ENCODE measurements at places on chromosomes 13 and 19.
A peak's percentile ranks its signal among the peaks of the same experiment; 100 is the strongest.

DNA sequence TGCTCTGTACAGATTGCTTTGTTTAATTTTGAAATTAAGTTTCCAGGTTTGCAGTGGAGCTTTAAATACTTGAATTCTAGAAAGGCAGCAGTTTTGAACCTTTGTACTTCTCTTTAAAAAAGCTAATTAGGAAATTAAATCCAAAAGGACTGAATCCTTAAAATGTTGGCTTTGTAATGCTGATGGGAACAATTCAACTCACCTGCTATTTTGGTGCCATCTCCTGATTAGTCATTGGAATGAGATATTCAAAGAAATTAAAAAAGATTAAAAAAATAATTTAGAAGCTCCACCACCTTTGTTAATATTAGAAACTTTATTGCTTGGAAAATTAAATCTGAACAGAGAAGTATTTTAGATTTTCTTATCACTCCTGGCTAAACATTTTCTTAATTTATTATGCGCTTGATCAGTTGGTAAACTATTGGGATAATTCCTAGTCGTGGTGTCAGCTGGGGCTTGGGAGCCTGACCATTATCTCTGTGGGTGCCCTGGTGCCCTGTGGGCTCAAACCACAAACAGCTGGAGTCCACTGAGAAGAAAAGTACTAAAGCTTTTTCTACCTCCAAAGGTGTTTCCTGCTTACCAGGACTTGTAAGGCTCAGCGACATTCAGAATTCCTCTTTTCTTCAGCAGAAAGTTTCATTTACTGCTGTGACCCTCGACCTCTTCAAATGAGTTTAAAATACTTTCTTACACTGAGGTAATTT is 540.4 kb downstream of the DIAPH3 start:
- no peak for DNase-seq

DNA sequence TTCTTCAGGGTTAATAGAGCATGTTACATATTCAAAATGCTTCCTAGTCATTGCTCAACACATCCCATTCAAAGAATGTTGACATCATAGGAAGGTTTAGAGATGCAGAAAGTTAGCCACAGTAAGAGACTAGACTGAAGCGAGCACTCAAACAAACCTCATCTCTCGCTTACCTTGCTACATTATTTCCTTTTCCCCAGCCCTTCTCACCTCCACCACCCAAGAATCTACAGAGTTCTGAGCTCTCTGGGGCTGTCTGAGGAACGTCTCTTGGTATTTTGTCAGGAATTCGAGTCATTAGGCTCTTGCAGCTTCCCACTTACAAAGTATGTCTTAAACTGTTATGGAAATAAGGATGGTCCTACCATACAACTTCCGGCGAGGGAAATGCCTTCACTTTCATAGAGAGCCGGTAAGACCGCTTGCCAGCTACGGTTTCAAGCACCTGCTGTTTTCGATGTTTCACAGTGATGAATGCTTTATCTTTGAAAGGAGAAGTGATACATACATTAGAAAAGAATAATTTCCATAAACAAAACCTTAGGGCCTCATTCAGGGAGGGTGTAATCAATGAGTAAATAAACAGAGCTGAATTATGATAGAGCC is 65.1 kb downstream of the FLT1 start:
- peak; percentile 56 for DNase-seq

DNA sequence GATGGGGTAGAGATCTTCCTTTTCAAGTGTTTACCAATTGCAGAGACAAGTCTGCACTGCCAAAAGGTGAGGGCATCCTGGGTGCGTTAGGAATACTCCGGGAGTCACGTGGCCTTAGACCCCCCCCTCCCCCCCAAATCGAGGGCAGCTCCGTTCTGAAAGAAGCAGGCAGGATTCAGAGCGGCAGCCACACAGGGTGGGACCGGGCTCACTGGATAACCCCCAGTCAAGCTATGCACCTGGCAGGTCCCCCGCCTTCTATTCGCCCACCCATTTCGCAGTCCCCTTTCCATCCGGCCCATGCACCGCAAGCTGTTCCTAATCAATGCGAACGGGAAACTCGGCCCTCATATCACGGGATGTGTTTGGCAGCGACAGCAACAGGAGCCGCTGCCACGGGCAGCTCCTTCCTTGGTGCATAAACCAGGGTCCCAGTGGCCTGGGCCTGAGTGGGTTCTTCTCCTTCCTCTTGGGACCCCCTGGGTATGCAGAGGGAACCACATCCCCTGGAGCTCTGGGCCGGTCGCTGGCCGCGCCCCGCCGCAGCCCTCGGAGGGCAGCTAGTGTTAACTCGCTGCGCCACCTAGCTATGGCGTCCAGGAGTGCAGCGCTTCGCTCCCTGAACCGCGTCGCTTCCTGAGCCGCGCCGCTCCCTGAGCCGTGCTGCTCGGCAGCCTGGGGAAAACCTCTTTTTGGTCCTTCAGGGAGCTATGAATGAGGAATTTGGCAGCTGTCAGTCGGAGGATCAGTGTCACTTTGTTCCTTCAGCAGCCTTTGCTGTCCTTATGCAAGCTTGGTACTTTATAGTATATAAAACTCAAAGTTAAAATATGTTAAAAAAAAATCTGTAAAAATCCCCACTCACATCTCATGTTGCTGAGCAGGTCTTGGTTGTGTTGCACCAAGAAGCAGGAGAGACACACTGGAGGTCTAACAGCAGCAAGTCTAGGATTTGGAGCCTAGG is 41.4 kb downstream of the LYL1 start:
- DNase-seq, result peak; percentile 76

GRCh38 chr13:110405597-110406450 is 98.7 kb downstream of the COL4A2 start:
- DNase-seq, result peak; percentile 95

- DNase-seq, result peak; percentile 17
These were observed 494.8 kb upstream of the SLITRK1 start for GRCh38 chr13:84377106-84377505.

DNA sequence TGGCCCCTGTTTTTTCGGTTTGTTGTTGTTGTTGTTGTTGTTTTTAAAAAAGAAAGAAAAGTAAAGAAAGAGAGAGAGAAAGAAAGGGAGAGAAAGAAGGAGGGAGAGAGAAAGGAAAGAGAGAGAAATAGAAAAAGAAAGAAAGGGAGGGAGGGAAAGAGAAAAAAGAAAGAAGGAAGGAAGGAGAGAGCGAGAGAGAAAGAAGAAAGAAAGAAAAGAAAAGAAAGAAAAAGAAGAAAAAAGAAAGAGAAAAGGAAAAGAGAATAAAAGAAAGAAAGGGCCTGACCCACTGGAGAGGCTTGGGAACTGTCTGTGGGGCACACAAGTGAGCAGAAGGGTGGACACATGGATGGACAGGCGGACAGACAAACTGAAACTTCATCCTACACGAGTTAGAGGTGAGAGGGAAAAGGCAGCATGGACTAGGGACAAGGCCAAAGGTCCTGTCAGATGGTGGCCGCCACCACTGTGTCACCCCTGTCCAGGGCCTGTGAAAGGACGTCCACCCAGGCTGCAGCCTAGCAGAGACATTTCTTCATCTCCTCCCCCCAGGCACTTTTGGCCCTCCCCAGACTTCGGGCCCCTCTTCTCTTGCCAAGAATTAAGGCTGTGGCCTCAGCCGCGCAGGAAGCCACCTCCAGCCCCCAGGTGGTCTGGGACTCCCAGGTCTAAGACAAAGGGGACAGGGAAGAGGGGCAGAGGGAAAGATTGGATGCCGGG is 9.1 kb upstream of the BCAM start:
- no peak for DNase-seq

DNA sequence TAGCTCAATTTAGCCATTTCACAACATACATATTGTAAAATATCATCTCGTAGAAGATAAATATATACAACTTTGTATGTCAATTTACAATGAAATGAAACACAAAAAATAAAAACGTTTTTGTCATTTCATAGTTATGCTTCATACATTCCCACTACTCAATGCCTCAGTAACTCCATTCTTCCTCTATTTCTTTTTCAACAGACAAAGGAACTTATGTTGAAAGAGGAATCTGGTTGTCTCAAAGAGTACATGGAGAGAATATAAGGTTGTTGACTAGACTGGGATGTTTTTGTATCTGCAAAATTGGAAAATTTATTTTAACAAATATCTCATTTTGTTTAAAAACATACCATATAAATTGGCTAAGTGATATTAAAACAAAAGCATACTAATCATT is 12.8 kb downstream of the KCTD12 start:
- no peak for DNase-seq

- DNase-seq, result no peak
These were observed 661.0 kb upstream of the SPRY2 start for GRCh38 chr13:81001828-81002385.

- DNase-seq, result no peak
These were observed 43.1 kb downstream of the NFIC start for GRCh38 chr19:3409346-3410064.

- DNase-seq, result no peak
These were observed 49.5 kb downstream of the CRYL1 start for GRCh38 chr13:20475927-20476691.

DNA sequence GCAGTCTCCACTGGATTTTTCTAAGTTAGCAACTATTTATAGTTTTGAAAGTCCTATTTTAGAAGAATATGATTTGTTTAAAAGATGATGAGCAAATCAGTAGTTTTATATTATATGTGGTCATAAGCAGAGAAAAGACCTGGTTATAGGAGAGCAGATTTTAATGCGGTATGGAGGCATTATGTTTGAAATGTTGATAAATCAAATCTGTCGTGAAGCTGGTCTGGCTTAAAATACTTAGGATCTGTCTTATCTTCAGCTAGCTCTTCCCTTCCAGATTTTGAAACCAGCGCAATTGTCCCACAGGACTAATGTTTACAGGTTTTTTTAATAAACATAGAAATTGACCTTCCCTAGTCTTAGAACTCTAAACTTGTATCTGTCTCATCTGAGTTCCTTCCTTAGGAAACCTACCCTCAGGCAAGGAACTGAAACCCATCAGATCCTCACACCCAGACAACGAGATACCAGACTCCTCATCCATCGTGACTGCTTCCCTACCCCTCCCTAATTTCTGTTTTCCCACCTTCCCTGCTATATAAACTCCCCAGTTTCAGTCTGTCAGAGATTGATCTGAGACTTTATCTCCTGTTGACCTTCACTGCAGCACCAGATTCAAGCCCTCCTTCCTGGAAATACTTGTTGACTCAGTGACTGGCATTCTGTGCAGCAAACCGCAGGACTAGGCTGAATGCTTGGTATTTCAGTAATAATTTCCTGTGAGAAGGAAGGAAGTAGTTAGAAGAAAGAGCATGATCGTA is 37.8 kb upstream of the CXCL17 start:
- DNase-seq, result peak; percentile 80

GRCh38 chr13:112510002-112510780 is 77.8 kb downstream of the TUBGCP3 start:
- DNase-seq, result peak; percentile 60

GRCh38 chr19:6530386-6531162 is at the start of gene TNFSF9:
Gene TNFSF9 (plus strand): TSS chr19:6531026. CDS start chr19:6531037, 11 bp downstream.
- peak; percentile 86 for DNase-seq

DNA sequence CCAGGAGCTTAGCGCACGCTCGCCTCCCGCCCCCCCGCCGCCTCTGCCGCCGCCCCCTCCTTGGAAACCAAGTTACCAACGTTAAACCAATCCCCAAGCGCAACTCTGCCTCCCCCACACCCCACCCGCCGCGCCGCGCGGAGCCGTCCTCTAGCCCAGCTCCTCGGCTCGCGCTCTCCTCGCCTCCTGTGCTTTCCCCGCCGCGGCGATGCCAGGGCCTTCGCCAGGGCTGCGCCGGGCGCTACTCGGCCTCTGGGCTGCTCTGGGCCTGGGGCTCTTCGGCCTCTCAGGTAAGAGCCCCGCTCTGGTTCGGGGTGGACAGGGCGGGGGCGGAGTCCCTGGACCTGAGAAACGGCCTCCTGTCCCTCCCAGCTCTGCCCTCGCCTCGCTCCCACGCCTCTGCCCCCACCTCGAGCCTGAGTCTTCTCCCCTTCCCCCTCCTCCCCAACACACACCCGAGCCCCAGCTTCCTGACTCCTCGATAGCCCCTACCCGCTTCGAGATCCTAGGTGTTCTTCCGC is at the start of gene ICAM5:
Gene ICAM5, plus strand, starts transcription at position 117 of the 521 bp plus-strand sequence. Its CDS starts 92 bp downstream, at position 209.
- peak; percentile 65 for DNase-seq

DNA sequence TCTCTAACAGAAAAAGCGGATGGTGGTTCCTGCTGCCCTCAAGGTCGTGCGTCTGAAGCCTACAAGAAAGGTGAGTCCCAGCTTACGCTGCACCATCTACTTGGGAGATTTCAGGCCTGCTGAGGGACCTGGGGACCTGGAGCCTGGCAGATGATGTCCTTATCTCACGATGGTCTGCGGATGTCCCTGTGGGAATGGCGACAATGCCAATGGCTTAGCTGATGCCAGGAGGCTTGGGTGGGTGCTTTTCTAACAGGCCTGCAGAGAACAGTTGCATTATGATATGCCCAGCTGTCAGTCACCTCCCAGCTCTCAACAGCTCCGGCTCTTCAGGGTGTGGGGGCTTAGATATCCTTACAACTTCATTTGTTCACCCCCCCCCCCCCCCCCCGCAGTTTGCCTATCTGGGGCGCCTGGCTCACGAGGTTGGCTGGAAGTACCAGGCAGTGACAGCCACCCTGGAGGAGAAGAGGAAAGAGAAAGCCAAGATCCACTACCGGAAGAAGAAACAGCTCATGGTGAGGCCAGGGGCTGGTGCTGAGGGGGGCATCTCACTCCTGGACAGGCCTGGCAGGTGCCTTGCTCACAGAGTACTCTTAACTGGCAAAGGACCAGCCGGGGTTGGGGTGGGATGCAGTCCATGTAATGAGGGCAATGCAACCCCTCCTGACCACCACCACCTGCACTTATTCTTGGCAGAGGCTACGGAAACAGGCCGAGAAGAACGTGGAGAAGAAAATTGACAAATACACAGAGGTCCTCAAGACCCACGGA is 3.8 kb downstream of the RPL13A start:
- no peak for DNase-seq

DNA sequence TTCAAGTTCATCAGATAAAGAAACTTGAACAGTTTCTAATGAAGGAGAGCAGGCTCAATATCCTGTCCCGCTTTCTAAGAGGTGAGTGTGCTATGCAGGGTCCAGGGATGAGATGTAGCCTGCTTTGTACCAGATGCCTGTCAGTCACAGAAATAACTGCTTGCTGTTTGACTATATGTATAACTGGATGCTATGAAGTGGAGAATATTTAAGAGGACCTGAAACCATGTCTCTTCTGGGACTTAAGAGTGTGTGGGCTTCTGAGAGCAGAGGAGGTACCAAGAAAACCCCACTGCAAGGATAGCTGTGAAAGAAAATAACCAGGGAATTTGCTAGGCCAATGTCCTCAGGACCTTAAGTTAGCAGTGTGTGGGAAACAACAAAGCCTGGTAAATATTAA is 246.3 kb upstream of the RFC3 start:
- no peak for DNase-seq

- no peak for DNase-seq
These were observed 7.0 kb downstream of the PDX1 start for GRCh38 chr13:27926644-27927434.
